Tibial nerve (tissue), 4 donors: ENCODE measurements at places on chromosomes 6 and 20. TPM values are rescaled to one million over a fixed set of nuclear protein-coding genes. Genes with fewer than 3 reads are reported as not detected.

DNA sequence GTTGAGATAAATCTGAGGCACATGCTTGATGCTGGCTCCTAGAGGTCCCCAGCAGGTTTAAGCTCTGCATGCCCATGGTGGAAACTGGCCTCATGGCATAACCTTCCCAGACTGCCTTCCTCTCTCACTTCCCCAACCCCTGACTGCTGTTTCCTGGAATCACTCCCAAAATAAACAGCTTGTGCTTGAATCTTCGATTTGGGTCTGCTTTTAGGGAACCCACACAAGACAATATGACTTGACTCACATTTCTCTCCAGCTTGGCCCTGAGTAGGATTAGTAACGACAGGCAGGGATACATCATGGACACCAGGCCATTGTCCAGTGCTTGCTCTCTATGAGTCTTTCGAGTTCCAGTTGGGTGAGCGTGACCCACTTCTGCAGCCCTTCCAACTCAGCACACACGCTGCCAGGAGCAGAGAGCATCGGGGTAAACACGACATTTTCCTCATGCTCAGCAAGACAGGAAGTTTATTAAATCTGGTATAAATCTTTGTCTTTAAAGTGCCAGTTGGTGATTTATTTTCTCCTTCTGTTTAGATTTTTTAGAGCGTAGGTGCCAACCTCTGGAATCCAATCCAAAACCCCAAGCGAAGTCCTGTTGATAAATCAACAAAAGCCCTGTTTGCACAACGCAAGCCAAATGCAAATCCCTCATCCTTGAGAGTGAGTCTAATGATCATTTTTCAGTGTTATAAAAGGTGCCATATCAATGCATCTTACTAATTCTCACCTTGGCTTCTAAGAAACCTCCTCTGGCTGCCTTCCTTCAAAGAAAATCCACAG lies 135.0 kb downstream of the FOXA2 start:
- no peak for DNase-seq

DNA sequence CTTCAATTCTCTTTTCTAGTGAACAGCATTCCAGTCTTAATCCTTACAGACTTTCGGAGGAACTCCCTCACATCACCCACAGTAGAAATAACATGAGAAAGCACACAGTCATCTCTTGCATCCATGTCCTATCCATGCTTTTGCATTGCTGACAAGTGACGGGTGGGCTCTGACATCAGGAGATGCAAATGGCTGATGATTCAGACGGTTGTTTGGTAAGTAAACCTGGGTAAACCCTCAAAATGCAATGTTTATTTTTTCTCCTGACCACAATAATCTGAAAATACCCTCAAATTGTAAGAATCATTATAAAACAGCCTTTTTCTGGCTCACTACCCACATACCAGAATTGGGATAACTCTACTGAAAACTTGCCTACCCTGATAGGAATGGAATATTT lies 792.0 kb downstream of the MAFB start:
- no peak for DNase-seq

COL21A1 gene
- total RNA-seq: 21.6 TPM

DNA sequence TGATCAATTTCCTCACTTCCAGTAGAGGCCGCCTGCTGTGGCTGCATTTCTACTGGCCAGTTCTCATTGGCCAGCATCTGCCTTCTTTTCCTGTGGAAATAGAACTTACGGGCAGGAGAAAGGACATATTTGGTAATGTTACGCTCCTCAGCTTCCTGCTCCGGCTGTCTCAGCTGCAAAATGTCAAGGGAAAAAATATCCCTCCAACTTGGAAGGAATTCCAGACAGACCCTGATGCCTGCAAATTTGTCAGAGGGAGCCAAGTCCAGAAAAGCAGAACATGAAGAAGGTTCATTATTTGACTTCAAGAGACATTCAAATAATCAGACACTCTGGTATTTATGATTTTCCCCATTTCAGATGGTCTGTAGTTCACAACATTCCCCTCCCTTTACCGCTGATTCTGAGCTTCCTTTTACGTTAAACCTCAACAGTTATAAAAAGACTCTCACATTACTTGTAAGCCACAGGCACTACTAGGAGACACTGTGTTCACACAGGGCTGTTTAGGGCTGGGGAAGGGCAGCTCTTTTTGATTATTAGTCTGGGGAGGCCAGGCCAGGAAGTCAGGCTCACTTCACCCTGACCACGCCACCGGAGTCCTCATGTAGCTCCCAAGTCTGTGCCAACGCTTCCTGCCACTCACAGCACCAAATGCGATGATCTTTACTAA lies 179.6 kb upstream of the CCN2 start:
- no peak for DNase-seq

- DNase-seq: no peak
These were observed 87.8 kb downstream of the CARMIL1 start for GRCh38 chr6:25366903-25367545.

- no peak for DNase-seq
These were observed 106.0 kb downstream of the PRIM2 start for GRCh38 chr6:57423468-57423867.

TTK gene
- 2.4 TPM for total RNA-seq

GRM4 gene
- not detected for total RNA-seq

- no peak for DNase-seq
These were observed 155.8 kb upstream of the AFDN start for GRCh38 chr6:167670938-167671338.

GRCh38 chr20:17868151-17868550 lies 100.4 kb downstream of the SNX5 start:
- DNase-seq: no peak

GRCh38 chr20:40434122-40434521 lies 254.9 kb downstream of the MAFB start:
- DNase-seq: no peak

TAP1 gene
- total RNA-seq: 45.9 TPM

PAK5 gene
- total RNA-seq: 0.22 TPM

- DNase-seq: no peak
These were observed 104.5 kb downstream of the KLHL32 start for GRCh38 chr6:97029056-97029455.

DNA sequence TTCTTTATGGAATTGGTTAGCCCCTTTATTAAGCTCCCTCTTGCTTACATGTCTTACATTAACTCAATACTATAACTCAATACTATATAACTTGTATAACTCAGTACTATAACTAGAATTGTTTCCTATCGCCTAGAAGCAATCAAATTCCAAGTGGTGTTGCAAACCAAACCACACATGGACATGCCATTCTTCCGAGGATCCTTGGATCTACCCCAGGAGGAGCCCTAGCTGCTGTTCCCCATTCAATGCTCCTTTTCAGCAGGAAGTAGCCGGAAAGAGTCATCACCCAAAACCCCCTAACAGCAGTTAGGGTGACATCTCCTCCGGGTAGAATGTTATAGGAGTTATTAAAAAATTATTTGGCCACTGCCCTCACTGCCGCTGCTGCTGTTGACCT lies 40.5 kb downstream of the PLN start:
- no peak for DNase-seq

- DNase-seq: peak; percentile 85
These were observed 67.4 kb downstream of the ALDH8A1 start for GRCh38 chr6:134882426-134883038.

TBXT gene
- not detected for total RNA-seq
